ENCODE measurements at places on chromosomes 1 and 21.

DNA sequence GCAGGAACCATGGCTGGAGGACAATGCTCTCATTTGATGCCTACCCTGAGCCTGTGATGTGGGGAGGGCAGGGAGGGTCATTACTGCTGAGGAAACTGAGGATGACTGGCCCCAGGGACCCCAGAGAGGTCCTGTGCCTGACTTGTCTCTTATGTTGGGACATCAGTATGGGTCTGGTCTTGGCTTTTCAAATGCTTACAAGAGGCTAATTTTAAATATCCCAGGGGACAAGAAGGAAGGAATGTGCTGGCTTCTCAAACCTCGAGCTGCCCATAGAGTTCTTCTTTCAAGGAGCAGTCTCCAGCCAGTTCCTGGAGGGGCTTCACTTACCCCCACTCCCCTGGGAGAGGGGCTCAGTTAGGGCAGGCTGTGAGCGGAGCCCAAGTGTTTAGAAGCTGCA is 168.2 kb downstream of the TRABD2B start:
- no peak for DNase-seq
- no peaks in the 10 kb centered on the region for H3K27me3 ChIP-seq

DNA sequence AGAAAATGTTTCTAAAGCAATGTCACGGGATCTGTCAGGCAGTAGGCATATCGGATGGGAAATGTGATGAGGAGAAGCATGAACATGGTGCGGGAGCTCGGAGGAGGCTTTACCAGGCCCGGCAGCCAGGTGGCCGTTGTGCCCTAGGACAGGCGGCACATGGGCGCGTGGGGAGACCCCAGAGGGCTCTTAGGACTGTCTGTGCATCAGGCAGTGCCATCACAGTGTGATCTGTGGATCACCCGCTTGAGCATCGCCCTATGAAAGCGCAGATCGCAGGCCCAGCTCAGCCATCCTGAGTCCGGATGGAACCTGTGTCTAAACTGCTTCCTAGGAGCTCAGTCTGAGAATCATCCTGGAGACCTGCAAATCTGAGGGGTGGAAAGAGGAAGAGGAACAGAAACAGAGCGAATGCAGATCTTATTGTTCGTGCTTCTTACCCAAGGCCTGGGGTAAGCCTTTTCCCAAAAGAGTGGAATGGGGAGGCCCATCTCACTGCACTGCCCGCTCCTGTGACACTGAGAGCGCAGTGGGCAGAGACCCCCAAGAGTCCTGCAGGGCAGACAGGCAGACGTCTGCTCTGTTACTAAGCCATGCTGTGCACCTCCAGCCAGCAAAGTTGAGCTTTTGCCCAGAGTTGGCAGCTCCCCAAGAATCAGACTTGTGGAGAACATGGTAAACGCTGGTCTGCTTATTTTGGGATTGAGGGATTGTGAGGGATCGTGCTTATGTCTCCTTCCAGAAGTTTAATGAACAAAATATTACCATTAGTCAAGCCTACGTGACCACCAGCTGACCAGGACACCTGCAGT is 251.0 kb downstream of the RHOU start:
- H3K27me3 ChIP-seq, result no peaks in the 10 kb centered on the region
- no peaks in the 10 kb centered on the region for H3K36me3 ChIP-seq
- no peak overlapping the region for H3K4me3 ChIP-seq
- H3K27ac ChIP-seq, result no peak overlapping the region
- H3K4me1 ChIP-seq, result peaks cover 13% of the 10 kb centered on the region

DNA sequence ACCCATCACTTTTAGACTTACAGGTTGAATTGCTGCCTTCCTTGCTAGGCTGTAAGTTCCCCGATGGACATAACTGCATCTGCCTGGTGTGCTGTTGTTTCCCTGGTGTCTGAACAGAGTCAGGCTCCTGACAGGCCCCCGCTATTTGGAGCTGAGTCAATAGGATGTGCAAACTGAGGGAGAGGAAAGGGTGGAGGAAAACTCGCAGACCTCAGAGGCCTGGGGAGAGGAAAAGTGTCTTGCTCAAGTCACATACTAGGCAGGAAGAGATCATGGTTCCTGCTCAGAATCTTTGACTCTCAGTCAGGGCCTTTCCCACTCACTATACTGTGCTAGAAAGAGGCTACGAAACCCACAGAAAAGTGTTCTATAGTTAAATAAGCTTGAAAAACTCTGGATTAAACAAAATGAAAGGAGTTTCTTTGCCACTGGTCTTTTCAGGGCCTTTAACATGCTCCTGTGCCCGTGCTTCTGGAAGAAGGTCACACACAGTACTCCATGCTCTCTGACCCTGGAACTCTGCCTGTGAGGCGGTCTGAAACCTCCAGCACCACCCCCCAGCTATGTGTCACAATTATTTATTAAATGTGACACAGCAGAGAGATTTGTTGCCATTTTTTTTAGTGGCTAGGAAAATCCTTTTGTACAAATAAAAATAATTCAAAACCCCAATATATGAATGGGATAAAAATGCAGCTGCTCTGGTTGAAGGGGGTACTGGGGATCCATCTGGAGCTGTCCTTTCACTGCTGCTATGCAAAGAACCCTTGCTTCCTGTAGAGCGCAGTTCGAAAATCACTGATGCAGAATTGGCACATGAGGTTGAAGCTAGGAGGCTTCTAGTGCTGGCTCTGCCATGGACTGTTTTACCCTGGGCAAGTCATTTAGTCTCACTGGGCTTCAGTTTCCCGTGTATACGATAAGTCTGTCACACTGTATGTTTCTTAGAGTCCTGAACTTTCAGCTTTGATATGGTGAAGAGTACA is 20.1 kb upstream of the CDCP2 start:
- H3K4me3 ChIP-seq, result no peak overlapping the region
- H3K27me3 ChIP-seq, result no peaks in the 10 kb centered on the region
- no peaks in the 10 kb centered on the region for H3K4me1 ChIP-seq

DNA sequence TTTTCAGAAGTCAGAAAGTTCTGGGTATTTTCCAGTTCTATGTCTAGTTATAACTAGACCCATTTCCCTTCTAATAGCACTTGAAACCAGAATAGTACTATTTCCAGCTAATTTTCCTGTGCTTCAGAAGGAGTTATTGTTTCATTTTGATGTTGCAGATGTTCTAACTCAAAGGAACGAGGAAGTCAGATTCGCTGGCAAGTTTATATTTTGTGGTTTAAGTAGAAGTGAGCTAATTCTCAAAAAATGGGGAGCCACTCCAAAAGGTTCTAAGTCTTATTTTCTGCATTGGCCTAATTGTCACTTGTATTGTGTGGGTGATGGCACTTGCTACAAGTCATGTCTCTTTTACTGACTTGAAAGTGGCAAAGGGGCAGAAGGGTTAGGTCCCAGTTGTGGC is 18.1 kb downstream of the CCDC185 start:
- H3K27me3 ChIP-seq, result no peaks in the 10 kb centered on the region
- no peak for DNase-seq
- no peak overlapping the region for H3K4me3 ChIP-seq
- no peak overlapping the region for H3K27ac ChIP-seq

DNA sequence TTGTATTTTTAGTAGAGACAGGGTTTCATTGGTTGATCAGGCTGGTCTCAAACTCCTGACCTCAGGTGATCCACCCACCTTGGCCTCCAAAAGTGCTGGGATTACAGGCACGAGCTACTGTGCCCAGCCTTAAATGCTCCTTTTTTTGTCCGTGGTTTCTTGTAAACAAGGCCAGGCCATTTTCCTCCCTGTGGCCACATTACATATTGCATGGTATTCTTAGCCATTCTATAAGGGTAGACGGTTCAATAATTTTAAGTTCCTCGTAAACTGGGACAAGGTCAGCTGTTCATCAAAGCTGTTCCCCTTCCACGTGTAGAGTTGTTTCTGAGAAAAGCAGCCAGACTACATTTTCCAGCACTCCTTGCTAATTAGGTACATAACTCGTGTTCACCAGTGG is 10.3 kb upstream of the LUZP1 start:
- DNase-seq, result no peak
- H3K36me3 ChIP-seq, result no peaks in the 10 kb centered on the region
- H3K27me3 ChIP-seq, result no peaks in the 10 kb centered on the region
- H3K4me3 ChIP-seq, result no peak overlapping the region

DNA sequence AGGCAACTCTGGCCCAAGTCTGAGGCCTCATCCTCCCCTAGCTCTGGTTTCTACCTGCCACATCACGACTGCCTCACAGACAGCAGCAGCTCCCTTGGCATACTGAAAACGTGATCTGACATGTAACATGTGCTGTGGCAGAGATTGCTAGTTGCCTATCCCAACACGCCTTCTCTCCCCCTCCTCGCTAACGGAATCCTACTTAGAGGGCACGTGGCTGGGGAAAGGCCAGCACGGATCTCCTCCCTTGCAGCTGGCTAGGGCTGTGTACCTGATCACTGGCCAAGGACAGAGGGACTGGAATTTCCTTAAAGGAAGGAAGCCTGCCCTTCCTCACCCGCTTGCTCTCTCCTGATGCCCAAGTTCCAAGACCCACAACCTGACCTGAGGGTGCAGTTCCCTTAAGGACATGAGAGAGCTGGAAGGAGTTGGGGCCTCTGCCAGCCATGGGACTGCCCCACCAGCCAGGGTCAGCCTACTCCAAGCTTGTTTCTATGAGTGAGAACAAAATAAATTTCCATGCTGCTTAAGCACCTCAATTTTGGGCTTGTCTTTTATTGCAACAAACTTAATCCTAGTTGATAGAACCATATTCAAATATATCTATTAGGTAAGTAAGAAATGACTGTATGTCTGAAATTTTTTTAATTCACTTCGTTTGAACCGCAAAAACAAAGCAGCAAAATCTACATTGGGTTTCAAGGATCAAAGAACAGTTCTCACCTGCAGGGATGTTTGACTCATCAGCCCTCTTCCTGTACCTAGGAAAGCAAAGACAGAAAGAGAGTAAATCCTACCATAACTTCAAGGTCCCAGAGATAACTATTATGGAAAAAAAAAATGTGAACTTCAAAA is 7.2 kb downstream of the SETD4 start:
- peaks cover 56% of the 10 kb centered on the region for H3K36me3 ChIP-seq
- DNase-seq, result no peak
- no peak overlapping the region for H3K4me3 ChIP-seq
- no peaks in the 10 kb centered on the region for H3K27me3 ChIP-seq
- H3K27ac ChIP-seq, result no peak overlapping the region
- no peaks in the 10 kb centered on the region for H3K4me1 ChIP-seq

GRCh38 chr1:228020686-228021354 is 14.0 kb downstream of the WNT3A start:
- no peak for DNase-seq
- H3K4me1 ChIP-seq, result no peaks in the 10 kb centered on the region

GRCh38 chr21:35616090-35616489 is 444.2 kb downstream of the SETD4 start:
- peaks cover 11% of the 10 kb centered on the region for H3K4me1 ChIP-seq
- no peaks in the 10 kb centered on the region for H3K27me3 ChIP-seq
- H3K27ac ChIP-seq, result no peak overlapping the region
- H3K36me3 ChIP-seq, result no peaks in the 10 kb centered on the region
- no peak overlapping the region for H3K4me3 ChIP-seq

- DNase-seq, result no peak
- H3K36me3 ChIP-seq, result no peaks in the 10 kb centered on the region
- H3K4me1 ChIP-seq, result no peaks in the 10 kb centered on the region
- H3K27me3 ChIP-seq, result no peaks in the 10 kb centered on the region
- no peak overlapping the region for H3K27ac ChIP-seq
These were observed 64.7 kb upstream of the HIVEP3 start for GRCh38 chr1:41983451-41983850.

GRCh38 chr1:40855513-40855912 is 6.7 kb downstream of the CITED4 start:
- H3K4me3 ChIP-seq, result no peak overlapping the region
- no peaks in the 10 kb centered on the region for H3K36me3 ChIP-seq
- H3K4me1 ChIP-seq, result peaks cover 18% of the 10 kb centered on the region
- no peaks in the 10 kb centered on the region for H3K27me3 ChIP-seq
- DNase-seq, result no peak
- no peak overlapping the region for H3K27ac ChIP-seq

DNA sequence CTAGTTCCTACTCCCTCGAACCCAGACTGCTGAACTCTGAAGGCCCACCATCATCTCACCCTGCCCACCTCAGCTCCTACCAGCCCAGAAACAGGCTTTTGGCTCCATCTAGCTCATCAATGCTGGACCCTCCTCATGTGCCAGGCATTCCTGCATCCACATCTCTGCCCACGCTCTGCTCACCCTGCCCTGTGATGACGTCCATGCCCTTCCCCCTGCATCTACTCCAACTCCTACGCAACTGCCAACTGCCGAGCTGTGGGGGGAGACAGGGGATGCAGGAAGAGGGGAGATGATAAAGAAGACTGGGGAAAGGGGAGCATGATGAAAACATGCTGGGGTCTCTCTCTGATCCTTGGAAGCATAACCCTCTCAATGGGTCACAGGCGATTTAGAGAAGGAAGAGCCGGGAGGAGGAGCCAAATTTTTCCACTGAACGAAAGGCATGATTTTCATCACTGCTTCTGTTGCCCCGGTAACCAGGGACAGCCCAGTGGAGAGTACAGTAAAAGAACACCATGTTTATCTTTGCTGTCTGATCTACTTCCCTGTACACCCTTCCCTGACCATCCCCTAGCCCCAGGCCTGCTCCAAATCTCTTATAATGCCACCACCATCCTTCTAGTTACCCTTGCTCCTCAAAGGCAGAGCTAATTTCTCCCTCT is 44.3 kb downstream of the CD34 start:
- no peaks in the 10 kb centered on the region for H3K36me3 ChIP-seq
- H3K4me3 ChIP-seq, result no peak overlapping the region
- no peak overlapping the region for H3K27ac ChIP-seq
- H3K27me3 ChIP-seq, result peaks cover 5% of the 10 kb centered on the region
- DNase-seq, result no peak

DNA sequence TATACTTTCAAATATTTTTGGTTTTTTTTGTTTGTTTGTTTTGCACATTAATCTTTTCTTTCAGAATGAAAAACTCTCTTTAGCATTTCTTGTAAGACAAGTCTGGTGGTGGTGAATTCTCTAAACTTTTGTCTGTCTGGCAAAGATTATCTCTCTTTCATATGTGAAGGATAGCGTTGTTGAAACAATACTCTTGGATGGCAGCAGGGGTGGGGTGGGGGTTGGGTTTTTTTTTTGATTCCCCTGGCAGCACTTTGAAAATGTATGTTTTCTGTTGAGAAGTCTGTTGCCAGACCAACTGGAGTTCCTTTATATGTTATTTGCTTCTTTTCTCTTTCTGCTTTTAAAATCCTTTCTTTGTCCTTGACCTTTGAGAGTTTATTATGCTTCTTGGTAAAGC is 160.2 kb downstream of the VAV3 start:
- no peaks in the 10 kb centered on the region for H3K27me3 ChIP-seq
- no peaks in the 10 kb centered on the region for H3K36me3 ChIP-seq
- H3K4me1 ChIP-seq, result no peaks in the 10 kb centered on the region
- no peak overlapping the region for H3K27ac ChIP-seq
- no peak for DNase-seq
- H3K4me3 ChIP-seq, result no peak overlapping the region

DNA sequence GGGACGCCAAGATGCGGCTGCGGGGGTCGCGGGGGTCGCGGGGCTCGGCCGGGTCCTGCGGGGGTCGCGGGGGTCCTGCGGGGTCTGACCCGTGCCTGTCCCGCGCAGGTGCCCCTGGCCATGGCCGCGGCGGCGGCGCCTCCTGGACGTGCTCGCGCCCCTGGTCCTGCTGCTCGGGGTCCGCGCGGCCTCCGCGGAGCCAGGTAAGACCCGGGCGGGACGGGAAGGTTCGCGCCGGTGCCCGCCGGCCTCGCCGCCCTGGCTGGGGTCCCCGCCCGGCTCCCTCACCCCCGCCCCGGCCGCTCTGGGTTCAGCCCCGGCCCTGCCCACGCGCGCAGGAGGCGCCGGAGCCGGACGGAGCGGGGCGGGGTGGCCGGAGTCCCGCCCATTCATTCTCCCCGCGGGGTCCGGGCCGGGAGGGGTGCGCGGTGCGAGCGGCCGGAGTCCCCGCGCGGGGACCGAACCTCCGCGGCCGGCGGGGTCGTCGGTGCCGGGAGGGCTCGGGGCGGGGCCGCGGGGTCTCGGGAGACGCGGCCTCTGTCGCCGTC is 380 bp downstream of the COL18A1 start:
- peaks cover 19% of the 10 kb centered on the region for H3K4me1 ChIP-seq
- DNase-seq, result no peak
- no peaks in the 10 kb centered on the region for H3K36me3 ChIP-seq
- peak overlapping the region; percentile 58 for H3K4me3 ChIP-seq

Measured in SJCRH30 (cell line).